ENCODE measurements at places on chromosomes 16 and 17.

DNA sequence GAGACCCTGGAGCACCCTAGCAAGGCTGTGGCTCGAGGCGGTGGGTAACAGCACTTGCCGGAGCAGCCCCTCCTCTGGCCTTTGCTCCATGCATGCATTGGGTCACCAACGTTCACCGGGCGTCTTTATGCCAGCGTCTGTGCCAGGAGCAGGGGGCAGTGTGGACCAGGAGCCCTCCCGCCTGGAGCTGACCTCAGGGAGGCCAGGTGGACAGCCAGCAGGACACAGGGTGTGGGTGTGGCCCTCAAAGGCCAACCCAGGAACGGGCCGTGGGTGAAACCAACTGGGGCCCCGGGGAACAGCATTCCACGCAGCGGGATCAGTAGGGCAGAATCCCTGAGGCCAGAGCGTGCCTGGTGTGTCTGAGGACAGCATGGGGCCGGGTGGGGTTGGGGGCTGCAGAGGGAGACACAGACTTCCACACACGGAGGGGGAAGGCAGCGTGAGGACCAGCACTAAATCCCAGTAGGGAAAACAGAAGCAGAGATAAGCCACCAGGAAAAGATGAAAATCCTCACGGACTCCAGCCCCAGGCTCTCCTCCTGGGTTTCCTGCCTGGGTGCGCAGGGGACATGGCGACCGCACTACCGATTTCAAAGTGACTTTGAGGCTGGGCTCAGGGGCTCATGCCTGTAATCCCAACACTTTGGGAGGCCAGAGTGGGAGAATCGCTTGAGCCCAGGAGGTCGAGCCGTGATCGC is 2.9 kb upstream of the CD7 start:
- DNase-seq: no peak

DNA sequence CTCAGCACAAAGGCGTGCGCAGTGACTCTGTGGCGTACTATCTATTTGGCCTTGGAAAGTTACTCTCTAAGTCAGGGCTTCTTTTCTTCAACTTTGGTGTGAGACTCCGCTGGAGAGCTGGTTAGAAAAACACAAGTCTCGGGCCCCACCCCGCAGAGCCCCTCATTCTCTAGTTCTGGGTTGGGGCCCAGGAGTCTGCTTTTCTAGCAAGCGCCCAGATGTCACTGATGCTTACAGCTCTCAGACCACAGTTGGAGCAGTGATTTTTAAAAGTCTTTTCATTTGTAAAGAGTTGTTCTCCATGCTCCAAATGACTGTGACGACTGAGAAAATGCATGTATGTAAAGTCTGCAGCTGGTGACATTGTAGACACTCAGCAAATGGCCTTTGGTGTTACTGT is 582.3 kb downstream of the WWOX start:
- DNase-seq: no peak

- no peak for DNase-seq
Observed at GRCh38 chr16:83579436-83579835, 228.3 kb upstream of the HSBP1 start.

DNA sequence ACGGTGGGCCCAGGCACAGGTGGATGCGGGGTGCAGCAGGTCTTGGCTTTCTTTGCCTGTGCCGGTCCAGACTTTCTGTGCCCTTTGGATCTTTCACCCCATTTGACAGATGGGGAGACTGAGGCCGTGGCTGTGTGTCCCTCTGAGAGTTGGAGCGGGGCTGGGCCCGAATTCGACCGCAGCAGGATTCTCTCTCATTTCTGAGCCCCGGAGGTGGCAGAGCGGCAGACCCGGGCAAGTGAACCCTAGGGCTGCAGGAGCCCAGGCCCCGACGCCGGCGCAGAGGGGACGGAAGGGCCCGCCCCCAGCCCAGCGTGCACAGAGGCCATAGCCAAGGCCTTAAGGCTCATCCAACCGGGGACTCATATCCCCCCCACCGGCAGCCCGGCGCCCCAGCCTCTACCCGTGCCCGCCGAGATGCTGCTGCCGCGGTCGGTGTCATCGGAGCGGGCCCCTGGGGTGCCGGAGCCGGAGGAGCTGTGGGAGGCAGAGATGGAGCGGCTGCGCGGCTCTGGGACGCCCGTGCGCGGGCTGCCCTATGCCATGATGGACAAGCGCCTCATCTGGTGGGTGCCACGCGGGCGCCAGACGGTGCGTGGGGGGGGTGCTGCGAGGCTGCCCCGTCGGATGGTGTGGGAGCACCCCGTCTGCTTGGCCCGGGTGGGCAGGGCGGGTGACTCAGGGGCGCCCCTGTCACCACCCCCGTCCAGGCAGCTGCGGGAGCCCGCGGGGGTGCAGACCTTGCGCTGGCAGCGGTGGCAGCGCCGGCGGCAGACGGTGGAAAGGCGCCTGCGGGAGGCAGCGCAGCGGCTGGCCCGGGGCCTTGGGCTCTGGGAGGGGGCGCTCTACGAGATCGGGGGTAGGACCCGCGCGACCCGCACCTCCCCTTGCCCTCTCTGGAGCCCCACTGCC is 857 bp downstream of the TMC8 start:
- no peak for DNase-seq

GRCh38 chr17:5194346-5194745 is 2.7 kb upstream of the ZNF594 start:
- DNase-seq: no peak

GRCh38 chr17:2436316-2436905 is 35.6 kb upstream of the MNT start:
- no peak for DNase-seq

- DNase-seq: no peak
Observed at GRCh38 chr17:83124871-83125514, 45.6 kb downstream of the METRNL start.

DNA sequence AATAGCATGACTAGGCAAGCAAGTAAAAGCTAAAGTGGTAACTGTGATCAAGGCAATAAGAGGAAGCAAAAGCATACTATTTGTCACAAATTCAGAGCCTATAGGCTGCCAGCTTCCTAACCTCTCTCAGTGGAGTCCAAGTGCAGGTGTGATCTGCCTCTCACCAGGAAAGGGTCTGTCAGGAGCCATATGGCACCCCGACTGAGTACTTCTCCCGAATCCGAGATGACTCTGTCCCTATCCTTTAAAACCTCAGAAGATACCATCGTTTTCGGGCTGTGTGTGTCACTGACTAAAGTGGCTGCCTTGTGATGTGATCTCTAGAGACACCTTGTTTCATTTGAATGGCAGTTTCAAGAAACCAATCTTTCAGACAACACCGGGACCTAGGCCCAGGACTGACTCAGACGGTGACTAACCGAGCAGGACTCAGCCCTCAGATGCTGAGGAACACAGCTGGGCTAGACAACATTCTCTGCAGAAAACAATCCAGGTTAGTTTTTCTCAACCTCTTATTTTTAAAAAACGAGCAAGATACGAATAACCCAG is 63.6 kb downstream of the SMG6 start:
- peak; percentile 94 for DNase-seq

DNA sequence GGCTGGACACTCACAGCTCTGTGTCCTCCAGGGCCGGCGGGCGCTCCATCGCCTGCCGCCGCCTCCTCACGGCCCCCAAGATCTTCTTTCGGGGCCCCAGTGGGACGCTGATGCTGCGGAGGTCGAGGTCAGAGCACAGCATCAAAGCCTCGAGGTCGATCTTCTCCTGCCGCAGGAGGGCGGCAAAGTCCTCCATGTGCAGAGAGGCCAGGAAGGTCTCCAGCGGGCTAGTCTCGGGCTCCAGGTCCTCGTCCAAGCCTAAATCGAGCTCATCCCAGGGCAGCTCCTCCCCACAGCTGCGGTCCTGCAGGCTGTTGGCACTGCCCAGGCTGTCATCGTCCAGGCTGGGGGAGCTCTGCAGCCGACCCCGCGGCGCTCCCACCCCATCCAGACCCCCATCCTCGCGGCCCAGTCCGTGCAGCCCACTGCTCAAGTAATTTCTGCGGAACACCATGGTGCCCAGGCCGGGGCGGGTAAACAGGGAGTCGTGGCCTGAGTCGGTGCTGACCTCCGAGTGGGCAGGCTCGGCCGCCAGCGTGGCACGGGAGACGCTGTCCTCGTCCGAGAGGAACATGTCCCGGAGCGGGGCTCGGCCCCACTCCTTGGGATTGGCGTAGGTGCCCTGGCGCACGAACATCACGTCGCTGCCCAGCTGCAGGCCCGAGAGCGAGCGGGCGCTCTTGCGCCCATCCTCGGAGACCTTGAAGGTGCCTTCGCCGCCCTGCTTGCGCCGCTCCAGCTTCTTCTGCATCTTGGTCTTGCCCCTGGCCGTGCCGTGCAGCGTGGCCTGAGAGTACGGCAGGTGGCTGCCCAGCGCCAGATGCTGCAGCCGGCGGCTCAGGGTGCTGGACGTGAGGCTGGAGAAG is 3.4 kb downstream of the USH1G start:
- peak; percentile 20 for DNase-seq

DNA sequence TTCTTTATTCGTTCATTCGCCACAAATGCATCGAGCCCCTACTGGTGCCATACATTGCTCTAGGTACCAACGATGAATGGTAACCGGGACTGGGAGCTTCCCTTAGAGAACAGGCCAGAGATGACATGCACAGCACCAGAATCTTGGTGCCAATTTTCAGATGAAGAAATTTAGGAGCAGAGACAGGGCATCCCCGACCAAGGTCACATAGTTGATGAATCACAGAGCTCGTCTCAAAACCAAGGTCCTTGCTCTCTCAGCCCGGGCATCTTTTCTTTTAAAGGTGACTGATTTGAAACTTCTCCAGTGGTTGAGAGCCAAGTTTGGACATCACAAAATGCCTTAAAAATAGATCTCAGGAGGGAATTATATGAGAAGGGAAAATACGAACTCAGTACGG is 73.2 kb upstream of the C16orf82 start:
- DNase-seq: no peak

GRCh38 chr16:63822818-63823217 is 1299.0 kb downstream of the CDH11 start:
- no peak for DNase-seq

- DNase-seq: no peak
Observed at GRCh38 chr16:56163938-56164337, 27.4 kb upstream of the GNAO1 start.

GRCh38 chr16:7597677-7598076 is 265.0 kb downstream of the RBFOX1 start:
- no peak for DNase-seq

DNA sequence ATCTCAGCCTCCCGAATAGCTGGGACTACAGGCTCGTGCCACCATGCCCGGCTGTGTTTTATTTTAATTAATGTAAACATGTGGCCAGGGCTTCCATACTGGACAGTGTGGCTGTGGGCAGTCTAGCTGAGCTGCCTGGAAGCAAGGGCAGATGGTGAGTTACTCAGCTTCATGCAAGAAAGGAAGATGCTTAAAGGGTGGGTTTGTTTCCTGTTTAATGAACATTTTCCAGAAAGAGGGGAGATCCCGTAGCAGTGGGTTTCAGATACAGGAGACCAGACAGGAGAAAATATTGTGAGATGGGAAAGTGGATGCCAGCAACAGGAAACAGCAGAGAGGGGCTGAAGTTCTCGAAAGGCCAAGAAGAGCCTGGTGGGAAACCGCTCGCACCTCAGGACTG is 7.3 kb downstream of the MAPK8IP3 start:
- no peak for DNase-seq

DNA sequence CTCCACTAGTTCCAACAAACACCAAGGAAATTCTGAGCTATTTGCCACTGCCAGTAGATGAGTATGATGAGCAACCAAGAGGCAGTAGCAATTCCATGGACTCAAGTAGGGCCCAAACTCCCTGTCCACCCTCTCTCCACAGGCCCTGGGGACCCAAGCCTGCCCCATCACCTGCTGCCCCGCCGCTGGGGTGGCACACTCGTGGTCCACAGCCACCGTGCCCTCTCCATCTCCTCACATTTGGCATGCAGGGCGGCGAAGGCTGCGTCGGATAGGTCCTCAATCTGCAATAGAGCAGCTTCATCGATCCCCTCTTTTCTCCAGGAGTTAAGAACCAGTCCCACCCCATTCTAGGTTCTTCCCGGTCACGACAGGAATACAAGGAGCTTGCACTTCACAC is 33.9 kb downstream of the STH start:
- no peak for DNase-seq

GRCh38 chr17:10120109-10120485 is 78.3 kb downstream of the GAS7 start:
- no peak for DNase-seq

GRCh38 chr17:37176723-37177122 is 199.1 kb upstream of the C17orf78 start:
- peak; percentile 10 for DNase-seq

DNA sequence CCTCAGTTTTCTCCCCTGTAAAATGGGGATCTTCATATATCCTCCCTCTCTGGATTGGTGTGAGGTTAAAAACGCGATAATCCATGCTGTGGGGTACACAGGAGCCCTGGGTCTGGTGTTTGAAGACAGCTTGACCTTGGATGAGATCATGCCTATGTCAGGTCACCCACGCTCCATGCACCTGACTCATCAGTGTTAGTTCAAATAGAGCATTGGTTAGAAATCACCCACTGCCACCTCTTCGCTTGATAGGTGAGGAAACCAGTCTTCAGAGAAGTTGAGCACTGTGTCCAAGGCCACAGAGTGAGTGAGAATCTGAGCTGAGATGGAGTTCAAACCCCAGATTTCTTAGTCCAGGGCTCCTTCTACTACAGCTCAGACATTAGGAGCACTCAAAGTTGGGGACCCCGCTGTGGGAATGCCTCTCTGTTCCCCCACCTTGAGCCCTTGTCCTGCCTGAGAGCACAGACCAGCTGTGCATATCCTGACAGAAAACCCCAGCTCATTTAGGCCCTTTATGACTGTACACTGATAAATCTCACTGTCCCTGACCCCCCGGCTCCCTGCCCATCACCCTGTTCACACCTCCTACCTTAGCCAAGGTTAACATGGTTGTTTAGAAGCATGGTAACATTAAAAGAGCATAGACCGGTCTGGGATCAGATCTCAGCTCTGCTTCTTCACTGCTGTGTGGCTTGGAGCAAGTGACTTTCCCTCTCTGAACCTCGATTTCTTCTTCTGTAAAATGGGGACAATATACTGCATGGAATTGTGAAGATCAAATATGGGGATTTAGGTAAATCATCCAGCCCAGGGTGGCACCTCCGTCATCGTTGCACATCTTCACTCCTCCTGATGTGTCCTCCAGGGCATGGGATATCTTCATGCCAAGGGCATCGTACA is 22.4 kb upstream of the LGALS9 start:
- DNase-seq: no peak

- no peak for DNase-seq
Observed at GRCh38 chr16:23378256-23378655, 74.7 kb downstream of the COG7 start.

- peak; percentile 93 for DNase-seq
Observed at GRCh38 chr16:86975445-86975844, 341.7 kb downstream of the C16orf95 start.

DNA sequence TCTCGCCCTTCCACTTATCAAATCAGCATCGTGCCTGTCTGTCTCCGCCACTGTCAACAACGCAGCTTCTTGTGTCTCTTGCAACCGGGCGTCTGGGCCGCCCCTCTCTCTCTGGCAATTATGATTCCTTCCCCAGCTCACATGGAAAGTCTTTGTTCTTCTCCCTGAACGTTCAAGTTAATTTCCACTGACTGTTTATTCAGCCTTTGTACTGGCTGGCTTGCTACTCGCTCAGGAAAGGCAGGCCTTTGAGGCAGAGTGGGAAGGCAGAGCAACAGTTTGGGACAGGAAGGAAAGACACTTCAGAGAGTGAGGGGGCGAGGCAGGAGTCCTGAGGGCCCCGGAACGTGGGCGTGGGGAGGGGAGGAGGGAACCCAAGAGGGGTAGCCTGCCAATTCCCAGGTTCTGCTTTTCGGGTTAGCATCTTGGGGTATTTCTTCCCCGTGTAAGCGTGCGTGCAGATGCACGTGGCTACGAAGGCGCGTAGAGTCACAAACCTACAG is 50.8 kb downstream of the AKAP1 start:
- no peak for DNase-seq

- DNase-seq: peak; percentile 77
Observed at GRCh38 chr17:35588196-35588920, 1.2 kb downstream of the AP2B1 start.

- DNase-seq: peak; percentile 70
Observed at GRCh38 chr16:68902003-68902968, 59.0 kb downstream of the TANGO6 start.

Data from cardiac fibroblast (primary cell).